ENCODE measurements at places on chromosomes 6 and 20. TPM values are rescaled to one million over a fixed set of nuclear protein-coding genes. Genes with fewer than 3 reads are reported as not detected.

The PSORS1C2 gene
- polyA plus RNA-seq = not detected

- no peak for DNase-seq
Observed at GRCh38 chr20:37523012-37523391, 2.0 kb downstream of the NNAT start.

DNA sequence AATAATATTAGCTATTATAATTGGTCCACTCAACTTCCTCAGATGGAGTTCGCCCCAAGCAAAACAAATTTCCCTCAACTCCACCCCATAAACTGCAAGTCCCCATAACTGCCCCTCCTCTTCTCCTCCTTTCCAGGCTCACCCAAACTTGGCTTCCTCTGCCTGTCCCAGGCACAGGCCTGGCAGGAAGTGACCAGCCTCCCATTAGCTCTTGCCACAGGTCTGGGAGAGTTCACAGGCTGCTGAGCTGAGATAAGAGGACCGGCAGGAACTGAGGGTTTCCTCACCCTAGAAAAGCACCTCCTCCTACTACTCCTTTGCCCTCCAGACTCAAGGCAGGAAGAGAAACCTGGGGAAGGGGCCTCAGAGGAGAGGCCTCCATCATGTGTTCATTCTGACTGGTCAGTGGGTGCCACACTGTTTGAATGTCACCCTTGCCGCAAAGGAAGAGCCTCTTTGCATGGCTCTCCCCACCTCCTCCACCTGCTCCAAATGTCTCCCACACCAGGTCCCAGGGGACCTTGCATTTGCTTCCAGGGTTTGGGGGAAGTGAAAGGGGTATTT is 24.5 kb upstream of the SMIM29 start:
- peak; percentile 95 for DNase-seq

- no peak for DNase-seq
Observed at GRCh38 chr6:139825935-139826374, 451.5 kb upstream of the CITED2 start.

The THBS2 gene
- 0.08 TPM for polyA plus RNA-seq

The FAM209B gene
- not detected for polyA plus RNA-seq
